ENCODE measurements at places on chromosomes 13 and 19.
A peak's percentile ranks its signal among the peaks of the same experiment; 100 is the strongest.

DNA sequence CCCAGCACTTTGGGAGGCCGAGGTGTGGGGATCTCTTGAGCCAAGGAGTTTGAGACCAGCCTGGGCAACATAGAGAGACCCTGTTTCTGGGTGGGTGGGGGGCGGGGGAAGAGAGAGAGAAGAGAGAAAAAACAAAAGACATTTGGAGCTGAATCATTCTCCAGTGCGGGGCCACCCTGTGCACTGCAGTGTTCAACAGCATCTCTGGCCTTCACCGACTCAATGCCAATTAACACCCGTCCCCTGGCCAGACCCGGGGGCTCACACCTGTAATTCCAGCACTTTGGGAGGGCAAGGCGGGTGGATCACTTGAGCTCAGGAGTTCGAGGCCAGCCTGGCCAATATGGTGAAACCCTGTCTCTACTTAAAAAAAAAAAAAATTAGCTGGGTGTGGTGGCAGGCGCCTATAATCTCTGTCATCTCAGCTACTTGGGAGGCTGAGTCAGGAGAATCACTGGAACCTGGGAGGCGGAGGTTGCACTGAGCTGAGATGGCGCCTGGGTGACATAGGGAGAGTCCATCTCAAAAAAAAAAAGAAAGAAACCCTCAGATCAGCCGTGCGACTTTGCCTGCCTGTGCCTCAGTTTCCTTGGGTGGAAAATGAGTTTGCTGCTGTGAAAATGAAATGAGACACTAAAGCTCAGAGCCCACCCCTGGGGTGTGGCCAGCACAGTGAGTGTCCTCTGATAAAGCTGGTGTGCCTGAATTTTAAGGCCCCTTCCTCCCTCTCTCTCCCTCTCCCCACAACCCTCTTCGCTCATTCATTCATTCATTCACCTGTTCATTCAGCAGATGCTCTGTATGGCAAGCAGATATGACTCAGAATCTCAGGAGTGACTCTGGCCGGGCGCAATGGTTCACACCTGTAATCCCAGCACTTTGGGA, 6.4 kb downstream of the KLF2 start:
- DNase-seq = no peak

DNA sequence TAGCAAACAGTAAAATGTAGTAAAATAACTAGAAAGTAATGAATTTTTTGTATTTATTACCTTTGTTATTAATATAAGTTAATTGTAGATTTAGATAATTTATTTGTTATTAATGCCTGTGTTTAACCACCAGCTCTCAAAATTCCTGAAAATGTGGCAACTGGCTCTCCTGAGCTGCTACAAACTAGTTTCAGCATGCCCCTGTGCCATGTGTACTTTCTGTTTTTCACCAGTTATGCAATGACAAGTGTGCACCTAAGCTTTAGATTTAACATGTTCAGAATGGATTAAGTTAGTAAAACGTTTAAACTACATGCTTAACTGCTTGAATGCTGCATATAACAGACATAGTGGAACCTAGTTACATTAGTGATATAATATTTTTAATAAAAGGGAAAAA, 88.1 kb downstream of the POSTN start:
- no peak for DNase-seq

- no peak for DNase-seq
Observed at GRCh38 chr19:4405977-4406376, 3.5 kb downstream of the CHAF1A start.

DNA sequence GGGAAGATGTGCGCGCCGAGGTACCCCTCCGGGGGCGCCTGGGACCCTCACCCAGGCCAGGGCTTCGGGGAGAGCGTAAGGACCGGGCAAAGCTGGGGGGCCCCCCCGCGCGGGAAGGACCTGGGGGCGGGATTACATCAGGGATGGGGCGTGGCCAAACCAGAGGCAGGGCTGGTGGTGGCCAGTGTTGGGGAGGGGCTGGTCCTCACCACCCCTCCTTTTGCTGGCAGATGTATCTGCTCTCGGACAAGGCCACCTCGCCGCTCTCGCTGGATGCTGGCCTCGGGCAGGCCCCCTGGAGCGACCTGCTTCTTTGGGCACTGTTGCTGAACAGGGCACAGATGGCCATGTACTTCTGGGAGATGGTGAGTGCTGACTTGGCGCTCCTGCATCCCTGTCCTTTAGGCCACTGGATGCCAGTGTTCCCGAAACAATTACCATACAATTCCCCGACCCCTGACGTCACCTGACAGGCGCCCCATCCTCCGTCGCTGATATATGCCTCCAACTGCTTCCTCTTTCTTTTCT, 25.3 kb downstream of the TRPM4 start:
- no peak for DNase-seq

DNA sequence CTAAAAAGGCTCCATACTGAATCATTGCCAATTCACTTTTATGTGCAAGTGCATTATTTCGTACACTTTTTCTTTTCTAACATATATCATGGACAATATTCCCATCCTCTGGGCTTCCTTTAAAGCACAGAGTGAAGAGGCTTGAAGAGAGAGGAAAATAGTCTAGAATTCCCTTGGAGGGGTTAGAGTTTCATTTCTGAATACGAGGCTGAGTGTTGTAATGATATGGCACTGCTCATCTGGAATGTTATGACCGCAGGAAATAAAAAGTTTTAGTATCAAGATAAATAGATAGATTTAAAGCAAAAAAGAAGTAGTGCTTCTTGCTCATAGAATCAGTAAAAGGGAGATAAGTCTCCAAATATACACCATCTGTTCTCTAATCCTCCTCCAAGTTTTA, 412.3 kb upstream of the SLITRK1 start:
- DNase-seq = no peak

DNA sequence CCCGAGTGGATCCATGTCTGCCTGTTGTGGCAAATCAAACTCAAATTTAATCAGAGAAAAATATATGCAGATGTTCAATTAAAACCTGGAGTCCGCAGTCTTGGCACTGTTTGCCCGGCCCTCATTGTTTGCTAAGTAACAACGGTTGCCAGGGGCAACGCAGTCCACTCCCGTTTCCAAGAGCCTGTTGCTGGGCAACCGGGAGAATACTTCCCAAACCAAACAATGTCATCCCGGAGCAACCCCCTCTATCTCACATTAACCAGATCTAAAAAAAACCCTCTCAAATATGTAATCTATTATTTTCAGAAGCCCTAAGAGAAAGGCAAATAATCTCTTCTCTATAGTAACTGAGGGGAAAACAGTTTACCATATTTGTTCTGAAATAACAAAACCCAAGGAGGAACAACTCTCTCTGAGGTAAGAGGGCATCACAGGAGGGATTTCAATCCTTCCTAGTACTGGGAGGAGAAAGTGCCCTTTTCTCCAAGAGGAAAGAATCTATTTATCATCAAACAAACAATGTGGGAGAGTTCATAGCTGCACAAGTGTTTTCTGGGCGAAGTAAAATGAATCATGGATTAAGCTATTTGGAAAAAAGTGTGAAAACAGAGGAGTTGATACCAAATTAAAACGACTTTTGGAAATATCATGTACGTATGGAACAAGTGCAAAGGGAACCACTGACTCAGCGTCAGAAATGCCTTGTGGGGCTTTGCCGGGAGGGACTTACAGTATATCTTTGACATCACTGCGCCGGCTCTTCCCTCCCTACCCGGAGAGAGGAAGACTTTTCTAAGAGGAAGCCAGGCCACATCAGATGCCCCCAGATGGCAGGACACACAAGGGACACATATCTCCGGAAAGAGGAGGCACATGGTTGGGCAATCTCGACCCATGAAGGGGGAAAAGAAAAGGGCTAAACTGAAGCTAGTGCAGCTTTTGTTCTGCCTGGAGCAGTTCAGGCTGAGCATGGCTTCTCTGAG, 43.3 kb downstream of the RFX2 start:
- DNase-seq = peak; percentile 57

- DNase-seq = no peak
Observed at GRCh38 chr13:92487238-92487637, 739.4 kb upstream of the GPC6 start.

GRCh38 chr19:850221-850978, 1.7 kb upstream of the ELANE start:
- peak; percentile 75 for DNase-seq

- no peak for DNase-seq
Observed at GRCh38 chr13:99980201-99980823, 1.3 kb upstream of the ZIC2 start.

DNA sequence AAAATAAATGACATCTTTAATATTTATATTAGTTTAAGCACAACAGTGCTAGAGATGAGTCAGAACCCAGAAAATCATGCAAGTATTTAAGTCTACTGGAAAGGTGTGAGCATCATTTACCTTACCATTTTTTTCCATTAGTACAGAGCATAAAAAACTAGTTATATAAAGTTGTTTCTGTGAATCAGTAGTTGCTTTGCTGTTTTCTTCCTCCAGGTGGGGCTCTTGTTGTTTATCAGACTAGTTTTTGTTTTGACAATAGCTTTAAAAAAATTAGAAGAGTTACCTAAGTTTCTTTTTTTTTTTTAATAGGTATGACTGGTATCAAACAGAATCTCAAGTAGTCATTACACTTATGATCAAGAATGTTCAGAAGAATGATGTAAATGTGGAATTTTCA, 12.7 kb downstream of the SUGT1 start:
- peak; percentile 1 for DNase-seq

DNA sequence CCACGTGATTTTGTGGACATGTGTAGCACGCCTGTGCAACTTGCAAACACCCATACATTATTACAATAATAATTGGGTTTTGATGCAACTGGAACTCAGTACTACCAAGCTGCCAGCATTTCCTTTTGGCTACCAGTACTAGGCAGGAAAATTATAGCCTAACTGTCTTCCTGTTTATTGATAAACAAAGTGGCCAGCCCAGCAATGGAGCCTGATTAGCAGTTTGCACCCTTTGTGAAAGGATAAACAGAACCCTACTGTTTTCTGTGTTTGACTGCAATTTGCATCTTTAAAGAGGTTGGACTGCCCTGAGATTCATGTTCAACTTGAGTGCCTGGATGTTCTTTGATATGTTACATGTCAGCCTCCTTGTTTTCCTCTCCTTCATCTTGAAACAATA, 173.9 kb downstream of the ZIC5 start:
- no peak for DNase-seq

DNA sequence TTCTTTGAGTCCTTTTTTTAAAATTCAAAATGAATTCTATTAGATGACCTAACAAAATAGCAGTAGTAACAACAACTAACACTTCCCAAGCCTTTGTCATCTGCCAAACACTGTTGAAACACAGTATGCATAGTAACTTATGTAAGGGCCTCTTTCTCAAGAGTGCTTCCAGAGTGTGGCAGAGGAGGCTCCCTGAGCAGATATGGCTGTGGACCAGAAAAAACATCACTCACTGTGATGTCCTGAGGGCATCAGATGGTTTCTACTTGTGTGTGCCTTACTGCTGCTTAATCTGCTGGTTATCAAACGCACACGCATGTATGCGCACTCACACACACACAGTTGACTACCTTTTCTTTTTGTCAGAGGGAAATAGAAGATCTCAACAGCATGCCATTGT, 110.8 kb downstream of the DLEU7 start:
- DNase-seq = no peak
